ENCODE measurements at places on chromosomes 4 and X.

- no peak for DNase-seq
Measured at GRCh38 chr4:70533791-70534190, 15.4 kb downstream of the AMTN start.

DNA sequence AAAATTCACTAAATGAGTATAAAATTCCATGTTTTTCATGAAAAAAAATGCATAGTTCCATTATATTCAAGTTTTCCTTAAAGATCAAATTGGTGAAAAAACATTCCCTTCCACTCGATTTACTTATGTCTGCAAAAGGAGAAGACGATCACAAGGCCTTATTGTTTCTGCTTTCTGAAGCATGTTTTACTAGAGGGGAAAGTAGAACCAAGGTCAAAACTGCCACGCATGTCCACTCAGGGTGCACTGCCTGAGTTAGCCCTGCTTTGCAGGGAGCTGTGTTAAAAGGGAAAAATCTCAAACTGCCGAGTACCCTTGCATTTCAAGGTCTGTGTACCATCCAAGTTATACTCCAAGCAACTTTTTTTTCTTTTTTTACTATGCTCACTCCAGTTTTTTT lies 57.2 kb downstream of the TRAPPC11 start:
- no peak for DNase-seq

DNA sequence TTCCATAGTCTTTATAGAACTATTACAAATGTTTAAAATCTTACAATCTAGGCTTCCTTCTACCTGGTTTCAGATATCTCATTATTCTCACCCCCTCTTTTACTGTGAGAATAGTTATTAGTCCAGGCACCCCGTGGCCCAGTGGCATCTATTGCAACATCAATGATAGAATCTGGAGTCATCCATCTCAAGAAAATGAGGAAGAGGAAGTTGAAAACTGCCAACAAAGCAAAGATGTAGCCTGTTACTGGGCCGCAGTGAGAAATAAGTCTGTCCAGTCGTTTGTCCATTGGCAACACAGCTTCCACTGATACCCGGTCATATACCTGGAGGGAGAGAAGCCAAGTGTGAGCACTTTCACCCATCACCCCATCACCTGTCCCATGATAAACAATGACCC lies 6.0 kb upstream of the ASB11 start:
- DNase-seq, result no peak

DNA sequence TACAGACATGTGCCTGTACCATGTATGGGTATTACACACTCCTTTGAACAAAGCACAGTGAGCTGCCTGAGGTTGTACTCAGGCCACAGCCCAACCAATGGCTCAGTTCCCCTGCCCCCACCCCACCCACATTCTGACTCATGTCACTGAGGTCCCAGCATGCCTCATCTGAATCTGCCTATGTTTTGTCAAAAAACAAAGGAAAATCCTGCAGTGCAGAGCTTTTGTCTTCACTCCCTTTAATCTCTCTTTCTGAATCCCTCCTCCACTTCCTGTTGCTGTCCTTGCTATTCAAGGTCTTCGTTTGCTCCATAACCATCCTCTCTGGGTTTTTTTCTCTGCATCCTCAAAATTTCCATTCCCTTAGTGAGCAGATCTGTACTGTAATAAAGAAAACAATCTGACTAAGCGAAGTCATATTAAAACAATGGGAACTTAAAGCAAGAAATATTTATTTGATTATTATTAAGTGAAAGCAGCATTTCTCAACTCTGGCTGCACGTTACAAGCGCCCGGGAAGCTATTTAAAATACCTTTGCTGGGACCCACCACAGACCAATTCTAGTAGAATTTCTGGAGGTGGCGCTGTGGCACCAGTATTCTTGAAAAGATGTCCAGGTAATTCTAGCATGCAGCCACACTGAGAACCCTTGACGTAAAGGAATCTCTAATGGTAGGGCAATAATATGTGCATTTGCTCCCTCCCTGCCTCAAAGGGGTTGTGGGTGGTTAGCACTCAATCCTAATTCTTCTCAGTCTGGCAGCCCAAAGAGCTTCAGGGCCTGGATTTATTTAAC lies 8.7 kb downstream of the GUCY2F start:
- no peak for DNase-seq

DNA sequence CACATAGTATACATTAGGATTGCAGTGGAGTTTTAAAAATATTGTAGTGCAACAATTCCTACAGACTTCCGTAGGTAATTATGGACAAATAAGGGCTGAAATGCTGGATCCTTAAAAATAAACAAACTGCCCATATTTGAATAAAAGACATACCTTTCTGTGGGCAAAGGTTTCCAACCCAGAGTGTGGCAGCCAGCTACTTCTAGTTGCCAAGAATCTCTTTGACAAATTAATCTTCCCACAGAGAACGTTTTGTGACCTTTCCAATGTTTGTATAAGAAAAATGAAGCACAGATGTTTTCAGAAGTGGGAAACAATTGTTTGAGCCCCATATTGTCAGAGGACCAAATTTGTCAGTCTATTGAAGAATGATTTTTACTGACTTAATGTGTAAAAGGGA lies 21.1 kb downstream of the GRPR start:
- no peak for DNase-seq

DNA sequence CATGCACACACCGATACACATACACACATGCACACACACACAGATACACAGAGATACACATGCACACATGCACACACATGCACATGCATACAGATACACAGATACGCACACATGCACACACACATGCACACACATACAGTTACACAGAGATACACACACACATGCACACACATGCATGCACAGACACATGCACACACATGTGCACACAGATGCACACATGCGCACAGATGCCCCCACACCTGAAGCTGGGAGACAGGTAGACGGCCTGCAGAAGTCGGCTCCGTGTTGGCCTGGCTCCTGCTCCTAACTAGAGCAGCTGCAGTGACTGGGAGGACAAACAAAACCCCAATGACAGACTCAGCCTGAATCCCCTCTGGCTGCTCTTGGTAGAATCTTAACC lies 46.8 kb downstream of the PSAPL1 start:
- DNase-seq, result no peak

DNA sequence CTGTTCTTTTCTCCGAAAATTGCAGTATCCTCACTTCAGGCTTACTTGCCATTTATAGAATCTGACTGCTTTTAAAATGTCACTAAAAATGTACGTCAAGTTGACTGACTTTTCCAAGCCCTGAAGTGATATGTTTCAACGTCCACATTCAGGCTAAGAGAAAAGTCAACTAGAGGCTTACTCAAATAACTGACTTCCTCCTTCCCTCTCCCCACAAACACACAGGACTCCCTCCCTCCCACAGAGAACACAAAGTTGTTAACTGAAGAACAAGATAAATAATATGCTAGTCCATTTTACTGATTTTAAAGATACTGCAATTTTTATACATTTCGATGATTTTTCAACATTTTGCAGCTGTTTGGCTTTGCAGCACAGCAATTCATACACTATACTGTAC lies 13.8 kb upstream of the CDKL2 start:
- DNase-seq, result no peak

GRCh38 chrX:21658746-21659145 lies 616 bp upstream of the KLHL34 start:
- DNase-seq, result no peak

DNA sequence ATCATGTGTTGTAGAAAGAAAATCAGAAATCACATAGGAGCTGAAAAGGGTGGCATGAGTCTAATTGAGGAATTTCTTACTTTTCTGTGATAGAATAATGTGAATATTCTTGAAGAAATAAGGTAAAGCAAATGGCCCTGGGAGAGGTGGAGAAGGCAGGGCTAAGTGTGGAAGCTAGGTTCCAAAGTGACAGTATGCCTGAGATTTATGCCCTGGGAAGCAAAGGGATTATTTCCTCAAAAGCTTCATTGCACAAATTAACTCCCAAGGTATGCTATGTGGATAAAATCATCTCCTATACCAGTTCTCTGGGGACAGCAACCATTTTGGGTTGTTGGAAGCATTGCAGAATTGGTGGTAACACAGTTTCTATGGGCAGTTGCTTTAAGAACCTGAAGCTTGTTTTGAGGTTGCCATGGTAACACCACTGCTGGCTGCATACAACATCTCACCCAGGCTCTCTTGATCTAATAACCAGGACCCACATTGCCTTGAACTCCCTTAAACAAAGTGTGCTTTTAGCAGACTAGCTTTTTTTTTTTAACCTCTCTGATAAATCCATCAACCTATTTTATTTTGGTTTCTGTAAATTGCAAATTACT lies 21.0 kb downstream of the MAOA start:
- no peak for DNase-seq

- peak; percentile 52 for DNase-seq
Measured at GRCh38 chr4:121370729-121371325, 10.0 kb downstream of the QRFPR start.

DNA sequence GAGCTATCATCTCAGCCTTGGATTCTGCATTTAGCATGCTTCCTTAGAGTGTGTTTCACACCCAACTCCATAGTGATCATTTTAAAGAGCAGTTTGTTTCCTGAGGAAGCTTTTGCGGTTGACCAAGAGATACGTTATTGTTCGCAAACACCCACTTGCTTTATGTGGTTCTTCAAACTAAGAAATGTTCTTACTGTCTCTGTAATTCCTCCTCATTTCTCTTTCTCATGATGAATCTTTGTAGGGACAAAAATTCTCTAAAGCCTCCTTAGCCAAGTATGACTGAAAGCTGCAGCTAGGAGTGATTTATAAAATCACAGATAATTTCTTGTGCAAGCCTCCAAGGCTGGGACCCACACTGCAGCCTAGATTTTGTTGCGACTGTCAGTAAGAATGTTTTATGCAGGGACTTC lies 10.0 kb downstream of the TNIP3 start:
- no peak for DNase-seq

GRCh38 chr4:73917081-73917501 lies 47.9 kb downstream of the CXCL1 start:
- DNase-seq, result no peak

DNA sequence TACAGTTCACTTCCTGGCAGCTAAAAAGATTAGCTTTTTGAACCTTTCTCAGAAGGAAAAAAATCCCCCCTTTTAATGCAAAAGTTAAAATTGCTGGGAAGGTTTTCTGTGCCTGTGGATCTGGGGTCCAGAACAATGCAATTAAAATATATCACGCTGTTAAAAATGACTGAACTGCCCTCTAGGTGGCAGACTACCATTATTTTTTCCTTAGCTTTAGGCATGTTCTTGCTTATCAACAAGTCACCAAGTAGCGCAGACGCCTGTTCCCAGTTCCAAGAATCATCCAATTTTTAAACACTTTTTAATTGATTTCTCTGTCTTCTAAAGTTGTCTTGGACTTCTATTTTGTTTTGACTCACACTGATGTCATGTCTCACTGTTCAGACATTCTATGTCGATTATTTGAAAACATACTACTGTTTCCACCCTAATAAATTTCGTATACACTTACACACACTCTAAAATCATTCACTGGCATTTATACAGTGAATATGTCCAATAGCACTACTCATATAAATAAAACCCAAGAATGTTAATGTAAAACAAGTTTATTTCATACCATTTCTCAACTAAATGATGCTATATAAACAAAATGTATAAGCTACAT lies 661.6 kb downstream of the RAPGEF2 start:
- DNase-seq, result peak; percentile 65

DNA sequence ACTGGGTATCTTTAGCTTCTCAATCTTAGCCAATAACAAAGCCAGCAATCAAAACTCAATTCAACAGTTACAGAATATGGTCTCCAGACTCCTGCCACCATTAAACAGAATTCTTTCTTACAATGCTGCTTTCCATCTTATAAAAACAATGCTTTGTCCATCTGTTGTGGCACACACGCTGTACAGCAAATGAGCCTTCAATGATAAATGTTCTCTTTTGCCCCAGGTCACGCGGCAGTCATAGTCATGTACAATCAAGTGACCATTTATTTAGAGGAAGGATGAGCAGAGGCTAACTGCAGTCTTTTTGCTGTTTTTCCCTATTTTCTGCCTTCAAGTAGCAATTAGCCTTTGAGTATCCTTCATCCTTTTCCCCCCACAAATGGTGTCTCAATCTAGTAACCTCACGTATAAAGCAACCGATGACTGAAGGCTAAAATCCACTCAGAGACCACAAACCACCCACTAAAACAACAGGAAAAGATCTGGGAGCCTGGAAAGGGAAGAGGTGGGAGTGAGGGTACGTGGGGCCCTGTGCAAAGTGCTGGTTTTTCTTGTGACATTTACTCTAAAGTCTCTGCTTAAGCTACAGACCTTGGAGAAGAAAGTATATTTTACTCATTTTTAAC lies 24.4 kb downstream of the TRIM2 start:
- DNase-seq, result no peak

DNA sequence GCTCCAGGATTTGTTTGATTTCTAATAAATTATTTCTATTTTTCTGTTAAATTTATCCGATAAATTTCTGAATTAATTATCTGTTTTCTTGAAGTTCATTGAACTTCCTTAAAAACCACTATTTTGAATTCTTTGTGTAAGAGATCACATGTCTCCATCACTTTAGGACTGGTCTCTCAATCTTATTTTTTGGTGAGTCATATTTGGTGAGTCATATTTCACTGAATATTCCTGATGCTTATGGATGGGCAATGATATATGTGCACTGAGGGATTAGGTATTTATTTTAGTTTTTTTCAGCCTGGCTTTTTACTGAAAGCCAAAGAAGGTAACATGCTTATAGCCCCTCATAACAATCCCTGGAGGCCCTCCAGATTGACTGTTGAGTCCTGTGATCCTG lies 48.5 kb upstream of the IL15 start:
- DNase-seq, result peak; percentile 12

DNA sequence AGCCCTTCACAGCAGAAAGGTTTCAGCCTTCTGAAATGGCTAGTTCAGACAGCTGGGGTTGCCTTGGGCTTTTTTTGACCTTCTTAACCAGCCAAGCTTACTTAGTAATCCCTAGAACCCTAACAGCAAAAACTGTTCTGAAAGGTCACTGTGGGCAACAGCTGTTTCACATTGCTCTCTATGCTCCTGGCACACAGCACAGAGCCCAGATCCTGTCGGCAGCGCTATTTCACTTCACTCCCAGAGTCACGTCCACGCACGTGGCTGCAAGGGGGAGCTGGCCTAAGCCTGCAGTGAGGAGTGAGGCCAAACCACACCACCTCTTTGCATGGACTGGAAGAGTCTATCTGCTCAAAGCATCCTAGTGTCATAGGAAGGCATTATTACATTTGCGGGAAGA lies 32.0 kb upstream of the STS start:
- no peak for DNase-seq
